Stimulated activated CD4-positive, alpha-beta T cell treated with anti-CD3 and anti-CD28 coated beads, TNF-alpha, amount 100 ng/mL, for 1 hour (primary cell): ENCODE measurements at places on chromosomes 3 and 15.

DNA sequence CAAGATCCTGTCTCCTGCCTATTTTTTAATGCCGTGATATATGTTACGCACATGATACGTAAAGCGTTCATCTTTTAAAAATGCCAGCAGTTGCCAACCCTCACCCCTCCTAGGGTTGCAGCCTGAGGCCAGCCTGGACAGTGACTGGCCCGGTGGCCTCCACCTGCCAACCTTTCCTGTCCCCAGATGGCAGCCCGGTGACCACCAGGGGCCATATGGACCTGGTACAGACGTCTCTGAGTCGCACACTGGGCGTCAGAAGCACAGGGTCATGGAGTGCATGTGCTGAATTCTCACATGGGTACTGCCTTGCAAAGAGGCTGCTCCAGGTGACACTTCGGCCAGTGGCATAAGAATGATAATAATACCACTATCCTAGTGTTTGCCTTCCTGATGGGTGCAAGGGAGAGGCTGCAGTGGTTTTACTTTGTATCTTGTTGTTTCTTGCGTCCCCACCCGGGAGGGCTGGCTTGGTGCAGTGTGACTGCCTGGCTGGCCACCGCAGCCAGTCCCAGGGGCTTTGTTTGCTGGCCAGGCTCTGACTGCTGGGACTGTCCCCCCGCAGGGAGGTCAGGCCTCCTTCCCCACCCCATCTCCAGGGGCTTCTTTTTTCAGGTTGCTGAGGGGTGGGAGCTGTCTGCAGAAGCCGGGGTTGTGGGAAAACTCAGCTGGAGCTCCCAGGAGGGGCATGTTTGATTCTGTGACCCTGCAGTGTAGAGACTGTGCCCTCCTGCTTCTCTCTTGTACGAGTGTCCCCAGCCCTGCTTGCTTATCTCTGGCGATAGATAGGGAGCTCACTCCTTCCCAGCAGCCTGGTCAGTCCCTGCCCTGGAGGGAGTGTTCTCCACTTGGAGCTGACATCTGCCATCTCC, 16.9 kb downstream of the FBLN2 start:
- no peak for DNase-seq

GRCh38 chr3:99865321-99865720, 47.7 kb downstream of the CMSS1 start:
- no peak for DNase-seq

DNA sequence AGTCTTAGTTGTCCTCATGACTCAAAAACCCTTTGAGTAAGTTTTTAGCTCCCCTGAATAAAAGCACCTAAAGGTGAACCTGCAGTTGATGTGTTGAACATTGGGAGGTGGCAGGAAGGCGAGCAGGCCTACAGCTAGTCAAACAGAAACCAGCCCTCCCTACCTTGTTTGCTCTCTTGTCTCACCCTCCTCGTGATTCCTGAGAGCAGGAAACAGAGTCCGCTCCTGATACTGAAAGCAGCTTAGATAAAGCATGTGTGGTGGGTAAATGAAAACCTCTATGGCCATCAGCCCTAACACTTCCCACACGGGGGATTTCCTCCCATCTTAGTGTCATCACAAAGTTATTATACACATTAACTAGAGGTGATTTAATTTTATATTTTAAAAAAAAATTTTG, 21.8 kb upstream of the CLDN18 start:
- no peak for DNase-seq

DNA sequence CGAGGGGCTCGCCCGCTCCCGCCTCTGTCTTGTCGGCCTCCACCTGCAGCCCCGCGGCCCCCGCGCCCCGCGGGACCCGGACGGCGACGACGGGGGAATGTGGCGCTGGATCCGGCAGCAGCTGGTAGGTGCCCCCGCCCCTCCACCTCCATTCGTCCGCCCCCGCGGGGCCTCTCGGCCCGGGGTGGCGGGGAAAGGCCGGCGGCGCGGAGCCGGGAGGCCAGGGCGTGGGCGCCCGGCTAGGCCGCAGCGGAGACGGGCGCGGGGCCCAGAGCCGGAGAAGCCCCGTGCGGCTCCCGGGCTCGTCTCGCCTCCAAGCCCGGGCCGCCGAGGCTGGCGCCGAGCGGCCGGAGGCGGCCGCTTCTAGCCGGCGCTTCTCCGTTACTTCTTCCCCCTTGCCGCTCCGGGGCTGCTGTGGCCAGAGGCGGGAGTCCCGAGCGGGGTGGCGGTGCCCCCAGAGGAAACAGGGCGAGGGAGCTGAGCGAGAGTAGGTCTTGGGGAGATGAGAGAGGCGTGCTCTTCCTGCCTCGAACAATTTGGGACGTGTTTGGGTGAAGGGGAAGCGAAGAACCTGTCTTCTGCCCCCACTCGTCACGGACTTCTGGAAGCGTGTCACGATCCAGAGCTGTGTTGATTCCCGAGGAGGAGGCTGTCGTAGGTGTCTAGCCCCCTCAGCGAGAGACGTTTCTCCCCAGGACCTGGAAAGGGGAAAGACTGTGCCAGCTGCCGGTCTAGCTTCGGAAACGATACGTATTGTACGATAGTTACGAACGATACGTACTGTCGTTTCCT, 555 bp downstream of the ATP11B start:
- DNase-seq, result no peak

DNA sequence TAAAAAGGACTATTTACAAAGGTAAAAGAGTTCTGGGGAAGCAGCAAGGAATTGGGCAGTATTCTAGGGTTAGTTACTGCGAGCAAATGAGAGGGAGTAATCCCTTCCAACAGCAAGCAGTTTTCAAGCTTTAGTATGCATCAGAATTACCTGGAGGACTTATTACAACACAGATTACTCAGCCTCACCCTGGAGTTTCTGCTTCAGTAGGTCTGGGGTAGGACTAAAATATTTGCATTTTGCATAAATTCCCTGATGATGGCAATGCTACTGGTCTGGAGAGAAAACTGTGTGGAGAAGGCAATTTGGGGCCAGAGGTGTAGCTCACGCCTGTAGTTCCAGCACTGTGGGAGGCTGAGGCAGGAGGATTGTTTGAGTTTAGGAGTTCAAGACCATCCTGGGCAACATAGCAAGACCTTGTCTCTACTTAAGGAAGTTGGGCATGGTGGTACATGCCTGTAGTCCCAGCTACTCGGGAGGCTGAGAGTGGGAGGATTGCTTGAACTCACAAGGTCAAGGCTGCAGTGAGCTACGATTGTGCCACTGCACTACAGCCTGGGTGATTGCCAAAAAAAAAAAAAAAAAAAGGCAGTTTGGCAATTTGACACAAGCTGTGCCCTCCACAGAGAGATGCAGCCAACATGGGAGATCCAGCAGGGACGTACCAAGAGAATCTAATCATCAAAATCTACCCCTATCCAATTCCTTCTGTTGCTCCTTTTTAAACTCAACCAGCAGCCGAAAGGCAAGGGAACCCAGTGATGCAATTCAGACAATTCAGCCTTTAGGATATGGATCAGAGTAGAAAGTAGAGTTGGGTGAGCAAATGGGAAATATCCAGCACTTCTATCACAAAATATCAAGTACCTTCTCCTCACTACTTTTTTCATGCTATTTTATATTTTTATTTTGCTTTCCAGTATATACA, 27.1 kb upstream of the AP4E1 start:
- no peak for DNase-seq

- DNase-seq, result no peak
Measured at GRCh38 chr15:47640901-47641300, 76.4 kb upstream of the SEMA6D start.

DNA sequence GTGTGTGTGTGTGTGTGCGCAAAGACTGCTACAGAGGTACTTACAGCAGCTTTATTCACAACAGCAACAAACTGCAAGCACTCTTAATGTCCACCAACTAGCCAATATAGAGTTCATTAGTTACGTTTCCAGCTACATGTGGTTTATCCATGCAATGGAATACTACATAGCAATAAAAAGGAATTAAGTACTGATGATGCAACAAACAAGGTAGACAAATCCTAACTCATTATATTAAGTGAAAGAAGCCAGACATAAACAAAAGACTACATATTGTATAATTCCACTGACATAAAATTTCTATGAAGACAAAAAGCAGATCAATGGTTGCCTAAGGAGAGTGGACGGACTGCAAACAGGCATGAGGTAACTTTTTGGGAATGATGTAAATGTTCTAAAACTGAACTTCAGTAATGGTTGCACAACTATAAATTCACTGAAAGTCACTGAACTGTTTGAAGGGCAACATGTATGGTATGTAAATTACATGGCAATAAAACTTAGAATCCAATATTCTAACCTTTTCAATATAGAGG, 433.7 kb downstream of the SHQ1 start:
- DNase-seq, result no peak

DNA sequence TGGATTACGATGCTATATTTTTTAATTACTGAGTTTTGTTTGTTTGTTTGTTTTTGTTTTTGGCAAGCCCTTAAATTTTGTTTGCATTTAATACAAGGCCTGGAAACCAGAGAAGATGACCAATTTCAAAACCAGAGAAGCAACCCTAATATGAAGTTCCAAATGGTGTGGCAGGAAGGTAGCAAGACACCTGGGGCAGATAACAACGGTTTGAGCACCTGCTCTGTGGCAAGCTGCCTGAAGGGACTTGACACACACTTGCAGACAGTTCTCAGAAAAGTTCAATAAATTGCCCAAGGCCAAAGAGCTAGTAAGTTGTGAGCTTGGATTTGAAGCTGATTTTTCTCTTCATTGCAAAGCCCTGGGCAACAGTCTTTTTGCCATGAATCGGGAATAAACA, 151.2 kb upstream of the UBE2E1 start:
- DNase-seq, result no peak

- no peak for DNase-seq
Measured at GRCh38 chr3:121707531-121708273, 41.8 kb downstream of the GOLGB1 start.

DNA sequence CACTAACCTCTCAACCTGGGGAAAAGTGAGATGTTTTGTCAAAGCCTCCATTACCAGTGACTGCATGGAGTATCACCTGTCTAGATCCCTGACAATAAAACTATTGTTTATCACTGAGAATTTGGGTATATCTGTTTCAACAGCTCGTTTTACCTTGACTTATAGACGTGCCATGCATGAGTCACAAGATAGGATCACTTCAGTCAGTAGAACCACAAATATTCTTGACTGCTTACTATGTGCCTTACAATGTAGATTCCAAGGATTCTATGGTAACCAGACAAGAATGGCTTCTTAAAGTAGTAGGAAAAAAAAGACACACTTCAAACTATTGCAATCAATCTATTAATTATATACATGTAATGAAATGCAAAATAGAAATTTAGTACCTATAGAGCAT, 55.7 kb upstream of the GRM7 start:
- DNase-seq, result no peak

GRCh38 chr3:4138786-4139431, 164.3 kb upstream of the SETMAR start:
- no peak for DNase-seq

GRCh38 chr15:49436751-49437150, 13.7 kb downstream of the FGF7 start:
- DNase-seq, result no peak

- DNase-seq, result no peak
Measured at GRCh38 chr3:188868803-188869202, 303.0 kb upstream of the TPRG1 start.

- no peak for DNase-seq
Measured at GRCh38 chr3:19749448-19750017, 184.5 kb downstream of the EFHB start.

GRCh38 chr3:24196526-24196925, 251.4 kb downstream of the NR1D2 start:
- DNase-seq, result no peak

GRCh38 chr3:11438646-11439045, 166.4 kb downstream of the ATG7 start:
- DNase-seq, result no peak

- DNase-seq, result no peak
Measured at GRCh38 chr3:41188306-41188705, 11.0 kb upstream of the CTNNB1 start.

GRCh38 chr3:150544726-150545125, 1.6 kb downstream of the SERP1 start:
- no peak for DNase-seq

DNA sequence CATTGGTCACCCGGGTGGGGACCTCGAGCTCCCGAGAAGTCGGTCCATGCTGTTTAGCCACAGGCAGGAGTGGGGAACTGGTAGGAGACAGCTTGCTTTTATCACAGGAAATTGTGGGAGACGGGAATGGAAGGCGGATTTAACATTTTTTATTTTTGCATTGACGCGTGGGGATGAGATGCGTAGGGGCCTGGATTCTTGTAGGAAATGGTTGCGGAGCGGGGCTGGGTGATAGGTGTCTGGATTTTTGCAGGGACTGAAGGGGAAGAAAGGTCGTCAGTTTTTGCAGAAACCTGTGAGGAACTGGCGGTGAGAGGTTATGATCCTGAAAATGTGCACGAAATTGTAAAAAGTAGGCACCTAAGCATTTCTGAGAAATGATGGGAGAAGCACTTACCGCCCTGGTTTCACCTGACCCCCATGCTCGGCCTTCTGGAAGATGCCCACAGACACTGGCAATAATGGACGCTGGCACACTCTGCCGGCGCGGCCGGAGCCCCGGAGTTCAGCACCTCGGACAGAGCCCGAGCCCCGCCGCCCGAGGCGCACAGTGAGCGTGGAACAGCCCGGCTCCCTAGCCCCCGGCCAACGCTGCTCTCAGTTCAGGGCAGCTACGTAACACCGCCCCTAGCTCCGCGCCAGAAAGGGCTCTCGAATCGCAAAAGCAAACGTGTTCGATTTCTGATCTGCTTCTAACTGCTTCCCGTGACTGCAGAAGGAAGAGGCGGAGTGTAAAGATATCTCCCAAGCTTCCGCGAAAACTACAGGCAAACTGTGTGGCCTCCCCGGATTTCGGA, 928 bp downstream of the ANKRD34C start:
- DNase-seq, result no peak

GRCh38 chr3:142944342-142944741, 19.1 kb downstream of the PAQR9 start:
- no peak for DNase-seq

DNA sequence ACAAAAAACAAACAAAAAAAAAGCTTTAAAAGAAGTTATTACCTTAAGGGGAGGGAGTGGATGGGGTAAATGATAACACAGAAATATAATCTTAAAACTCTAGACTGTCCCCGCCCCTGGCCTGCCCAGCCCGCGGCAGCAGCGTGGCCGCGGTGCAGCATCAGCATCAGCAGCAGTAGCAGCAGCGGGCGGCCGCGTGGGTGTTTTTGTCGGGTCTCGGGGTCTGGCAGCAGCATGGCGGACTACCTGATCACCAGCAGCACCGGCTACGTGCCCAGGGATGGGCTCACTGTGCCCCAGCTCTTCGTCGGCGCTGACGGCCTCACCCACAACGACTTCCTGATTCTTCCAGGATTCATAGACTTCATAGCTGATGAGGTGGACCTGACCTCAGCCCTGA, 80.0 kb upstream of the ANKRD28 start:
- no peak for DNase-seq

- no peak for DNase-seq
Measured at GRCh38 chr3:124570232-124570631, 160.0 kb upstream of the UMPS start.

DNA sequence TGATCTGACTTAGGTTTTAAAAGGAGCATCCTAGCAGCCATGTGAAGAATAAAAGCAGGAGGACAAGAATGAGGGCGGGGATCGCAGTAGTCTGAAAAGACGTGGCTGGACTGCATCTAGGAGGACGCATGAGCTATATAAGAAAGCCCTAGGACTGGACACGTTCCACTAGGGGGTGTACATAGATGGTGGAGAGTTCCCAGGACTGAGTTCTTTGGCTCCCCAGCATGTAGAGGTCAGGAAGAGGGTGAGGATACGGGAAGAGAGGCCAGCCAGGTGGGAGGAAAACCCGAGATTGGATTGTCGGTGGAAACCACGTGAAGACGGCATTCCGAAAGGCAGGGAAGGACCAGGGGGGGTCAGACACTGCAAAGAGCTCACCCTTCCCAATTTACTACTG, 64.2 kb upstream of the CFAP161 start:
- no peak for DNase-seq
